ENCODE measurements at places on chromosomes 3 and 15.

GRCh38 chr3:21294768-21295167, 456.2 kb downstream of the ZNF385D start:
- no peak for DNase-seq

DNA sequence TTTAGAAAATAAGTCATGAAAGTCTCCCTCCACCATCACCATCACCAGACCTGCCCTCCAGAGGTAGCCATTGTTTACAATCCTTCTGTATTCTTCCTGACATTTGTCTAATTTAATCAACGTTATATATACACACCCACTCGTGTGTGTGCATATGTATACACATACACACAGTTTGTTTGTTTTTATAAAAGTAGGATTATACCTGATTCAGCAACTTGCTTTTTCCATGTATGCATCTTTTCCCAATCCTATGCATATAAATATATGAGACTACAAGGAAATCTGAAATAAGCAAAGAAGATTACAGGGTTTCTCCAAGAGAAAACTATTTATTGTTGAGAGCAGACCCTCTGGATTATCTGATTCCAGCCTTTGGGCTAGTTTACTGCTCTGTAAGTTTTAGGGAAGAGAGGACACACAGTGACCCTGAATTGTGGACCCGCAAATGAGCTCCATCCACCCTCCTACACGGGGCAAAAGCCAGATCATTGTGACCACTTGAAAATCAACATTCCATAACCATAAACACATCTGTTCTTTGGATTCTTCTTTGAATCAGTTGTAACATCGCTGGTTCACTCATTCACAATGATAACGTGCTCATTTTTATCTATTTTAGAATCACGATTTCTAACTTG, 104.3 kb downstream of the CPN2 start:
- no peak for DNase-seq

DNA sequence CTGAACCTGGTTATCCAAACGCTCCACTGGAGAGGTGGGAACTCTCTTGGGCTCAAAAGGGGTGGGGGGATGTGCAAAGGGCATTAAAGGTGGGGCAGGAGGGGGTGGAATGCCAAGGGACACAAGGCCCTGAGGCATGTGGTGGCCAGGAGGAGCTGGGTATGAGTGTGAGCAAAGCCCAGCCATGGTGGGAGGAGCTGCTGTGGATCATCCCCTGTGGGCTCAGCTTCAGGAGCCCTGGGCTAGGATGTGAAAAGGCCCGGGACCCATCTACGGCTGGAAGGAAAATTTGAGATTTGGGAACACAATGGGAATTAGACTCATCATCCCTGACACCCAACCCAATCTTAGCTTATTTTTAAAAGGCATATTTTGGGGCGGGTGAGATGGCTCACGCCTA, 33.3 kb downstream of the MGLL start:
- no peak for DNase-seq

- DNase-seq: no peak
These were observed 34.2 kb upstream of the SYN2 start for GRCh38 chr3:11969986-11970385.

DNA sequence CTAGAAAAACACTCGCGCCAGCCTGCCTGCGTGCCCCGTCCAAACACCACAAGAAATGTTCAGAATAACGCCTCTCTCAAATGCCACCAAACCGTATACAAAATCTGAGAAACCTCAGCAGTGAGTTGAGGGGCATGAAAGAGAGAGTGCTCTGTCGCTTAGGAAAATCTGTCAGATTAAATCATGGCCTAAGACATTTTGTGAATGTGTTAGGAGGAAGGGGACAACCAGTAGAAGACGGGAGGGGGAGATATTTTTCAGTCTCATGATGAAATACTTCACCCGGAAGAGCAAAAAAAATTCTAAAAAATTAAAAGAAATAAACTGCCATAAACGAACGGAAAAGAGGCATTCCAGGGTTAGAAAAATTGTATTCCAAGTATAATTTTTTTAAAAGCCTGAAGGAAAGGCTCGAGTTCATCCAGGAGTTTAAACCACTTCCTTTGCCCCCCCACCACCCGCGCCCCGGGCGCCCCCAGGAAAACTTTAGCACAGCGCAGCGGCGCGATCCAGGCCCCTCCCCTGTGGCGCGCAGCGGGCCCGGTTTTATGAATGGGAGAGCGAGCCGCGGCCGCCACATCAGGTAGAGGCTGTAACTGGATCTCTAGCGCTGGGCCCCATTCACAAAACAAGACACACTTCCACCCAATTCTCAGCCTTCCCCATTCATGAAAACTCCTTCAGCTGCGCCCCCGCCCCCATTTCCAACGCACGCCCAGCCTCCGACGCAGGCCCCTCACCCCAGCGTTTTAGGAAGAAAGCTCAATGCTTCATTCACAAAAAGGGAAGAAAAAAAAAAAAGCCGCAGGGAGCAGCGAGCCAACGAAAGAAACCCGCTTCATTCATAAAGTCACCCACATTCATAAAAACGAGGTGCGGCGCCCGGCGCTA, 1.4 kb downstream of the ETV5 start:
- peak; percentile 61 for DNase-seq
